ENCODE measurements at places on chromosomes 3 and 15.

- DNase-seq, result no peak
Measured at GRCh38 chr3:108008931-108009639, 81.7 kb downstream of the CD47 start.

DNA sequence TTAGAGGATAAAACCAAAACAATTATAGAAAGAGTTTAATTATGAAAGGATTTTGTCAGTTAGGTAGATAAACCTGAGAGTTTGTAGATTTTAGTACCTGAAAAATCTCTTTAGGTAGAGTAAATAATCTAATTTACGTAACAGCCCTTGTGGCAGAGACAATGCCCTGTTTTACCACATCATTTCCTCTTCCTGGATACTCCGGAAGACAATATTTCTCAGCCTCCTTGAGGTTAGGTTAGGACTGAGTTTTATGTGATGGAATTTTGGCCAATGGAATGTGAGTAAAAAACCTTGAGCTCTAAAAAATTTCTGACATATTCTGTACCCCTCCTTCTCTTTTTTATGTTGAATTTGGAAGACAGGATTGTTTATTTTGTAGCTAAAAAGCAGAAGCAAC, 50.7 kb upstream of the TPRG1 start:
- no peak for DNase-seq

DNA sequence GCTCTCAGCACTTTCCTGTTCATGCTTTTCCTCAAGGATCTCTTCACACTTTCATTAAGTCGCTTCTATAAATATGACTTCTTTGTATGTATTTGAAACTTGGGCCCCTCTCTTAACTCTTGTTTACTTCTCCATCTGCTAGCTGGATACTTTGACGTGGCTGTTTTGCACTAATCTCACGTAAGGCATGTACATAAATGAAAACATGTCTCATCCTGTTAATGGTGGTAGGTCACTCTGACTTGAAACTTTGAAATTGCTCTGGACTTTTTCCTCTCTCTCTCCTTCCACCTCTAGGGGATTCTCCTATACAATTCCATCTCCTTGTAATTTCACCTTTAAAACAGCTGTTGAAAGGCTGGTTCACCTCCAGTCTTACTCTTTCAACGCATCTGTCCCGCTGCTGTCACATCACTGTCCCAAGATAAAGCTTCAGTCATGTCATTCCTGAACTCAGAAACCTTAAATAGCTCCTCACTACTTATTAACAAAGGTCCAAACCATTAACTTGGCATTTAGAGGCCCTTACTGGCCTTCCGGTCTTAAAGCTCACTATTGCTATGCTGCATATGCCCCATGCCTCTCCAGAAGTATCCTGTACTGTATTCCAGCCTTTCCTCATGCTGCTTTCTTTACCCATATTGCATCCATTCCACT, 1.2 kb downstream of the BLOC1S6 start:
- no peak for DNase-seq

- no peak for DNase-seq
Measured at GRCh38 chr3:133733226-133733625, 13.0 kb upstream of the TF start.

DNA sequence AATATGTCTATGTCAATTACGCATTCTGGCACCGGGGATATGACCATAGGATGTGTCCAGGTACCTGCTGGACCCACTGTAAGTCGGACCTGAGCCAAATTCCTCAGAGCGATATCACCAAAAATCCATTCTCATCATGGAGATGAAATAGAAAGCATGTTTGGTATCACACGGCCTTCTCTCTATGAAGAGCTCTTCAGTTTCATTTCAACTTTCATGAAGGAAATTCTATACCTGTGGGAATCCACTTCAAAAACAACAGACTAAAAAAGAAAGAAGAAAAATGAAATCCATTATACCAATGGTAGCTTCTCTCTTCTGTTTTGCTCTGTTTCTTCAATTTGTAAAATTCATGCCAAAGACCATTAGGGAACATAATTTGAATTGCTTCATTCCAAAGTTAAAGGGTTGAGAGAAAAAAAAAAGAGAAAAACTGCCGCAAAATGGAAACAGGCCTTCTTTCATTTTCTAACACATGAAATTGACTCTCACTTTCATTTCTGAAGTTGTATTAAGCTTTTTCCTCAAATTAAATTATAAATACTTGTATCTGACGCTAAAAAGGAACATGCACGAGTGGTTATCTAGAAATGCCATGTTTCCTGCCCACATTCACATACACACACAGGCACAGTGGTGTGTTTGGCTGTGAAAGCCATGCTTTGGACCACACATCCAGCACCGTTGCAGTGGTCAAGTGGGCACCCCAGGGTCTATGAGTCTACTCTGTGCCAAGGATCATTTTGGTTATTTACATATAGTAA, 46.9 kb upstream of the DIPK2A start:
- no peak for DNase-seq

DNA sequence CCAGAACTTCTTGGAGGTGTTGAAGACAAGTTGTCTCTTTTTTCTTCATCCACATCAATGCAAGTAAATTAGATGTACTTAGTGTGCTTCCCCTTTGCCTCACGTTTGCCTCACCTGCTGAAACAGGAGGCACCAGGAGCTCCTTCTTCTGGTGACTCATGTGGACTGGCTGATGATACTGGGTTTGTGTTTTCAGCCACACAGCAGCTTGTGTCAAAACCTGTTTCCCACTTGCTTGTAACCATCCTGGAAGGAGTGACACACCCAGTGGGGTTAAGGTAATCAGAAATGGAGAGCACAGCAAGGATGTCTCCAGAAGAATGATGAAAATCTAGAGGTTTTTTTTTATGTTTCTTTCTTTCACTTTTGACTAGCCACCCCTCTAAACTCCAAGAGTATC, 143.3 kb upstream of the RBMS3 start:
- peak; percentile 39 for DNase-seq
